Activated CD8-positive, alpha-beta memory T cell treated with anti-CD3 and anti-CD28 coated beads for 4 hours (primary cell): ENCODE measurements at places on chromosomes 1 and 21.

DNA sequence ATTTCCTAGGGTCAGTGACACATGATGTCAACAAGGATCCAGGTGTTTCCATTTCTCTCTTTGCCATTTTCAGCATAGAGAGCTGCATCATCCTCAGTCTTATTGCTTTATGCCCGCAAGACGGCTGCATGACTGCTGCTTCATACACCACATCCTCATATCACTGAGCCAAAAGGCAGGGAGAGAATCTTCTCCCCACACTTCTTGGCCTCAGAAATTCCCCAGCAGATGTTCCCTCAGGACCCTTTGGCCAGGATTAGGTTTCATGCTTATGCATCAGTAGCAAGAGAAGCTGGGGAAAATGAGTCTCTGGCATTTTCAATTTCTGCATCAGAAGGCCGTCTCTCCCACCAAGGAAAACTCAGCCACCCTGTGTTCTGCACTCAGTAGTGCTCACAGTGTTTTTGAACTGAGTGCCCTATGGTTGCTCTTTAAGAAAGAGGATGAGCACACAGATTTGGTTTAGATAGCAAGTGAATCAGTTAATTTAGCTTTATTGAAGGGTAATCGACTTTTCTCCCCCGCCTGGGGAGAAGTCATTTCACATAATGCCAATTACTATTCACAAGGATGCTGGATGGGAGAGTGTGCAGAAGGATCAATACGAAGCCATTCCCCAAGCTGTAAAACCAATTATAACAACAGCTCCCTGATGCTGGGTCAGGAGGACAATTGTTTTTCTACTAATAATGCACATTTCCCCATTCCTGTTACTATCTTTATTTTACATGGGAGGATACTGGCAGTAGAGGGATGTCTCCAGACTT is 360.2 kb downstream of the HHIPL2 start:
- no peak for DNase-seq

DNA sequence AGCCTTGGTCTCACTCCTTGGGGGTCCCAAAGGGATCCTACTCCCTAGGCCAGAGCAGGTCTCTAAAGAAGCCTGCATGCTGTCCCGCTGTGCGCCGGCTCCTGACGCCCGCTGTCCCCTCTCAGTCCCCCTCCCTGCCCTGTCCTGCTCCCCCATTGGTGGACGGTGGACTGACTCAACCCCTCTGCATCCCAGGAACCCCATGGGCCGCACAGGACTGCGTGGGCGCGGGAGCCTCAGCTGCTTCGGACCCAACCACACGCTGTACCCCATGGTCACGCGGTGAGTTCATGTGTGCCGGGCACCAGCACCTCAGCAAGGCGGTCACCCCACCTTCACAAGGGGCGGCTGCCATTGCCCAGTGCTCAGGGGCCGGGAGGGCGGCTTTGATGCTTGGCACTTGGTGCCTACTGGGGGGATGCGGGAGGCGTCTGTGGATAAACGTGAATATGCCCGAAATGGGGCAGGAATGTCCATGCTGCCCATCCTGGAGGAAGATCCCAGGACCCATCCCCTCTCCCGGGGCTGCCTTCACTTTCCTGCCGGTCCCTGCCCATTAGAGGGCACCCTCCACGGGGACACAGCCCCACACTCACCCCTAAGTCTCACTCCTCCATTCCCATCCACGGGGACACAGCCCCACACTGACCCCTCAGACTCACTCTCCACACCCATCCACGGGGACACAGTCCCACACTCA is 20.2 kb upstream of the LRRC3 start:
- DNase-seq: no peak

- no peak for DNase-seq
Observed at GRCh38 chr1:11703357-11704193, 12.1 kb downstream of the DRAXIN start.

DNA sequence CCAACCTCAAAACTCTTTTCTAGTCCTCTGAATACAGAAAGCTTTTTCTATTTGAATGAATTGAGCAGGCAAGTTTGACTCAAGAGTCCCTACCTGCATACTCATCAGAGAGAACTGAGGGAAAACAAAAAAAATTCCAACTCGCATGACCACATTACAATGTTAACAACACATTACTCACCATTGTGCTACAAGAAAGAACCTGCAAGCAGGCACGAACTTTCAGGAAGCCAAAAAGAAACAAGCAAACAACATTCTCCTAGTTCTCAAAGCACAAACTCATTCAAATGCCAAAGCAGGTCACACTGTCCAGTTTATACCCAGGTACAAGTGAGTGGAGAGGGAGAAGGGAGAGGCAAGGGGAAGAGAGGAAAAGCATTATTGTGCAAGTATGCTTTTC is 14.6 kb downstream of the OTUD7B start:
- DNase-seq: no peak

GRCh38 chr1:164914208-164914607 is 355.2 kb downstream of the PBX1 start:
- no peak for DNase-seq

- no peak for DNase-seq
Observed at GRCh38 chr1:183543619-183544204, 46.5 kb downstream of the NCF2 start.

DNA sequence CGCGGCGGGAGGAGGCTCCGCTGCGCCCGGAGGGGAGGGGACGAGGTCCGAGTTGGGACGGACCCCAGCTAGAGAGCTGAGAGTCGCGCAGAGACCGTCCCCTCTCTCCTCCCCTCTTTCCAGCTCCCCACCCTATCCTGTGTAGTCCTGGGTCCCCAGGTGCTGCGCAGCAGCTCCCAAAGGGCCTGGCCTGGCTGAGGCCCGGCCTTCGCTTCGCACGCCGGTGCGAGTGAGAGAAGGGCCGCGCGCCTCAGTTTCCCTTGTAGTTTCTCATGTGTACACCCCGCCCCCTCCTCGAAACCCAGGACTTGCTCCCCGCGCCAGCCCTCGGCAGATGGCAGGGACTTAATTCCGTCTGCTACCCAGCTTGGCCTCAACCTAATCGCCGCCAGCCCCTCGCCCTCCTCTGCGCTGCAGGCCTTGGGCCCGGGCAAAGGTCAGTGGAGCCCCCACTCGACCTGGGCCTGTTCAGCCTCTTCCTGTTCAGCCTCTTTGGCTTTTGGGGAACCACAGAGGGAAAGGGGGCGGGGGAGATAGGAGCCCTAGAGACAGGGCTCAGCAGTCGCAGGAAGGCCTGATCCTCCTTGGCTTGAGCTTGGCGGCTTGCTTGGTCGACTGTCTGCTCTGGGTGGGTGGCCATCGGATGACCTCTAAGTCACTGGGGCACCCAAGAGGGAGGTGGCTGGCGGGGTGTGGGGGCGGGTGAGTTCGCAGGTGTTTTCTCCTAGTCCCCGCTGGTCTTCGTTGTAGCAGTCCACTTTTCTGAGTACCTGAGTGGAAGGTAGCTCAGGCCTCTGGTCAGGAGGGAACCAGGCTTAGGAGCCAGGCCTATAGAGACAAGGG is 1.0 kb downstream of the ZNF687 start:
- no peak for DNase-seq

- no peak for DNase-seq
Observed at GRCh38 chr1:226466296-226466695, 58.4 kb upstream of the PARP1 start.

DNA sequence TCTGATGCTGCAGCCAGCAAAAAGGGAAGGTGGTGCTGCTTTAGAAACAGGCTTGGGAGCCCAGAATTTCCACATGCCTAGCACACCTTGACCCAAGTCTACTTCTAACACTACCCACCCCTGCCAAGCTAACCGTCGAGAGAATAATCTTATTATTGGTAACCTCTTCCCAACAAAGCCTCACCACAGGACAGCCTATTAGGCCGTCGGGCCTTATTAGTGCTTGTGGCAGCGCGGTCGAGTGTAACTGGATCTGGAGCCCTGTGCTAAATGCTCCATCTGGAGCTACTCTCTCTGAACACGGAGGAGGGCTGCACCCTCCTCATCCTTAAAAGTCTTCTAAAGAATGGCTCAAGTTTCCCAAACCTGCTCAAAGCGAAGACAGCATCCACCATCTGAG is 165.5 kb upstream of the NFIA start:
- DNase-seq: no peak

GRCh38 chr1:86052948-86053698 is 103.4 kb downstream of the COL24A1 start:
- DNase-seq: no peak

DNA sequence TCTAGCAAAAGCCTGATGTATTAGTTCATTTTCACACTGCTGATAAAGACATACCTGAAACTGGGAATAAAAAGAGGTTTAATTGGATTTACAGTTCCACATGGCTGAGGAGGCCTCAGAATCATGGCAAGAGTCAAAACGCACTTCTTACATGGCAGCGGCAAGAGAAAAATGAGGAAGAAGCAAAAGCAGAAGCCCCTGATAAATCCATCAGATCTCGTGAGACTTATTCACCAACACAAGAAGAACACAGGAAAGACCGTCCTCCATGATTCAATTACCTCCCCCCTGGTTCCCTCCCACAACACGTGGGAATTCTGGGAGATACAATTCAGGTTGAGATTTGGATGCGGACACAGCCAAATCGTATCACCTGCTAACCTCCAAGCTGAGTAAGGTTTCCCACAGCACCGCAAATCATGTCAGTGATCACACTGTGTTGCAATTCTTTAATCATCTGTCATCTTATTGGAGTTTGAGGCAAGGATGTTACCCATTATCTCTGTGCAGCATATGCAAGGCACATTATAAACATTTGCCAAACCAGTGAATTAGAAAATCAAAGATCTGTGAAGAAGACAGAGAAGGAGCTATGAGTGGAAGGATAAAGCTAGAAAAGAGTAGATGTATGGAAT is 128.5 kb downstream of the ZNF281 start:
- no peak for DNase-seq

DNA sequence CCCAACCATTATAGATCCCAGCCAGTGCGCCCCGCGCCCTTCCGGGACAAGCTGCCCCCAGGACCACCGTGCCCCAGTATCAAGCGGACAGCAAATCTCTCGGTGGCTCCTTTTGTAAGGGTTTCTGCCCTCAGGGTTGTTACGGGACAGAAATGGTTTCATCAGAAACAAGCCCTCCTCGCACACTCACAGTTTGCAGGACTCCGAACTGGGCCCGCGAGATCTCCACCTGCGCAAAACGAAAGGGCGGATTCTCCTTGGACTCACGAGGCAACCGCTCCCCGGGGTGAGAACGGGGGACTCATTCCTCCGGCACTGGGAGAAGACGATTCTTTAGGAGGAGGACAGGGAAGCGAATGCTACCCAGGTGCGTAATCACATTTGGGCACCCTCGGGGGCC is 51.1 kb upstream of the H6PD start:
- no peak for DNase-seq

- DNase-seq: no peak
Observed at GRCh38 chr1:55679971-55680370, 464.8 kb upstream of the USP24 start.

DNA sequence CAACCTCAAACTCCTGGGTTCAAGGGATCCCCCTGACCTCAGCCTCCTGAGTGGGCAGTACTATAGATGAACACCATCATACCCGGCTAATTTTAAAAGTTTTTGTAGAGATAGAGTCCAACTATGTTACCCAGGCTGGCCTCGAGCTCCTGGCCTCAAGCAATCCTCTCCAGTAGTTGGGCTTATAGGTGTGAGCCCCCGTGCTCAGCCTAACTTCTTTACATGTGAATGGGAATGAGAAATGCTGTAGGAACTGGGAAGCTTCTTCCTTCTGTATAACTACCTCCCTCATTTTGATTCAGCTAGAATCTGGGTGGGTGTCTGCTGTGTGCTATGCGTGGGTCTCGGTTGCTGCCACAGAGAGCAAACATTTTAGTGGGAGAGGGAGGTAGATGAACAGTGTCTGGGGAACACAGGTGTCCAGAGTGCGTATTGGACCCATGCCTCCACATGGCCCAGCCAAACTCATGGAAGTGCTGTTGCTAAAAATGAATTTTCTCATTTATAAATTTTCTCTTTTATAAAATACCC is 150.6 kb downstream of the NOS1AP start:
- no peak for DNase-seq

GRCh38 chr1:238306411-238306810 is 415.7 kb upstream of the ZP4 start:
- no peak for DNase-seq

DNA sequence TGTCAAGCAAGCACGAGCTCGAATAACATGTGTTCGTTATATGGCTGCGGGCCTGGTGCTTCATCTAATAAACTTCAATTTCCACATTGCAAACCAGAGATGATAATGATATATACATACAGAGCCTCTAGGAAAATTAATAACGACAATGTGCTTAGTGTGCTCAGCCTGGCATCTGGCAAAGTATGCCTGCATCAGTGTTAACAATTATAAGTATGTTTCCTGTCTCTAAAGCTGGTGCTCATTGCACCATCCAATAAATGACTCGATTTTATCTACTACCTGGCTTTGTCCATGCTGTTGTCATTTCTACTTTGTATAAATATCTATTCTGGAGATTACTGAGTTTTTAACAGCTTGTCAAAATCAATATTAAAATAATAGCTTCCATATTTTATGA is 1402.6 kb downstream of the MRPL39 start:
- DNase-seq: no peak

DNA sequence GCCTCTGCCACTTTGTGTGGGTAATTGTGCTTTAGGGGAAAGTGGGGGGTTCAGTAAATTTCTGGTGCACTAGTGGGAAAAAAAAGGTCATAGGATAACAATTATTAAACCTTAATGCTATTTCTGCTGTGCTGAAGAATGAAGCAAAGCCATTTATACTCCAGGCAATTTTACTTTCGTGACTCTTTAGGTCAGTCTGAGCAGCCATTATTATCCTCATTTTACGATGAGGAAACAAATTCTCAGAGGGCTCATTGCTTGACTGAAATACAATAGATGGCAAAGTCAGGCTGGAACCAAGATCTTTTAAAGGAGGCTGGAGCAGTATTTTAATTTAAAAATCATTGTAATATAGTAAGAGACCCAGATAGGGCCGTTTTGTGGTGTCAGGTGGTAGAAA is 248.0 kb downstream of the GREM2 start:
- DNase-seq: no peak

DNA sequence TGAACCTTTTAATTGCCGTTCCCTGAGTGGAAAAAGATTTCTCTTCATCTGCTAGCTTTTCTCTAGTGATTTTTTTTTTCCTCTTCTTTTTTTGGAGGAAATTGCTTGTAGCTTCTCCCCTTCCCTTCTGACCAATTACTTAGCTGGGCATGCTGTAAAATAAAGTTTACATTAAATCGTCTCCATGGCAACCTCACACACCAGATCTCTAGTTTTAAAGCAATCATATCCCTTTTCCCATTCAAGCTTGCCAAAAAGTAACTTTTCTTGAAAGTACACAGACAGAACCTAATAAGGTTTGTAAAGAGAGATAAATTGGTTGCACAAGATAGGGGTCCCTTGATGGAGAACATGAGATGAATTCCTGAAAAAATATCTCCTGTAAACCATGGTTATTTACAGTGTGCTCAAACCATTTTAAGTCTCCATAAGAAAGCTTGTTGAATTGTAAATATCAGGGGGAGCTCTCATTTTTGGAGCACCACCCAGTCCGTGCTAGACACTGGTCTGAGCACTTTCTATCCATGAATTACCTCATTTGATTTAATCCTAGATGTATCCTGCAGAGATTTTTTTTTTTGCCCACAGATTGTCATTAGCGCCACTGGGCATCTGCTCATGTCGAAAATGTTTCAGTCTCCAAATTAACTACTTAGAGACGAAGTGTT is 32.6 kb upstream of the HTR1D start:
- DNase-seq: no peak
